Caki2 (cell line): ENCODE measurements at places on chromosomes 2 and 18. TPM values are rescaled to one million over a fixed set of nuclear protein-coding genes. Genes with fewer than 3 reads are reported as not detected.

Gene CROCC2
- not detected in 2 replicates for total RNA-seq

Gene RFTN2
- not detected in 2 replicates for total RNA-seq

Gene GALNT13
- total RNA-seq = not detected in 2 replicates

Gene ACMSD
- 3.8 and 5.3 TPM in 2 replicates for total RNA-seq

Gene MAL
- total RNA-seq = 1.4 TPM in 1 of 2 replicates, not detected in the other

Gene IL18R1
- 0.41 and 1.5 TPM in 2 replicates for total RNA-seq

Gene TDRD15
- total RNA-seq = not detected in 2 replicates

Gene MAPRE3
- total RNA-seq = 25.9 and 33.5 TPM in 2 replicates

Gene SNED1
- not detected in 2 replicates for total RNA-seq

Gene CXCR2
- total RNA-seq = not detected in 2 replicates

Gene TMEM127
- total RNA-seq = 17.4 and 29.8 TPM in 2 replicates
